ENCODE measurements at places on chromosomes 11 and 22.

- no peak for DNase-seq
Measured at GRCh38 chr22:40727964-40728615, 48.8 kb downstream of the MCHR1 start.

GRCh38 chr22:21855676-21856075 lies 11.8 kb downstream of the MAPK1 start:
- DNase-seq, result no peak

GRCh38 chr11:120023120-120023519 lies 114.8 kb downstream of the TRIM29 start:
- no peak for DNase-seq

- DNase-seq, result no peak
Measured at GRCh38 chr22:19226428-19226827, 47.9 kb upstream of the SLC25A1 start.

DNA sequence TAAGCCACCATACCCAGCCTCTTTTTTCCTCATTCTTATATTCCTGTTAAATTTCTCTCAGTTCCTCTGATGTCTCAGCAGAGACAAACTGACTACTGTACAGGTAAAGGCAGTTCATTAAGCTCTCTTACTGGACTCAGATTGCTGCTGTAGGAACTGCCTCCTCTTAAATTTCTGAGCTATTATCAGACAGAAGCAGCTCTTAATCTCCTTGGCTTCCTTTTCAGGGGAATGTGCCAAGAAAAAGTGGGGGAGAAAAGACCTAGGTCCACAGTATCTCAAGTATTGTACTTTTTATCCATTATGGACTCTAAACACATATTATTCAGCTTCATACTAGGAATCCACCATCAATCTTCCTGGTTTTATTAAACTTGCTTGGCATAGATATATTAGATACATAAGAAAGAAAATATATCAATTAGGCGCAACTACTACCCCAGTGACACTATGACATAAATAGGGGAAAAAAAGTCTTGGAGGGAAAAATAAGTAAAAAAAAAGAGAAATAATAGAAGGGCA lies 26.1 kb downstream of the MRTFA start:
- DNase-seq, result no peak

DNA sequence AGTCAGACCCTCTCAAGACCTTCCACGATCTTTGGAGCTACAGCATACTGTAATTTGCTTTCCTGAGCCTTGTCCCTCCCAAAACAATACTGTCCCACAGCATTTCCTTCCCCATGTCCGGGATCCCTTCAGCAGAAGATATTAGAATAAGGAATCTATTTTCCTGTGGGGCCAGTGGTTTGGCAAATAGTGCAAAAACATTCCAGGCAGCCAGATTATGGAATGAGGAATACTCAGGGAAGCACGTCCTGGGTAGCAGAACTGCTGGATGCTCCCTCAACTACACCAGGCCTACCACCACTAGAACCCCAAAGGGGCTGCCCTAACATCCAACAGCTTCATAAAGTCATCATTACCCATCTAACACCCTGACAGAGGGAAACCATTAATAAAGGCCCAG lies 61.5 kb downstream of the AAMDC start:
- no peak for DNase-seq

DNA sequence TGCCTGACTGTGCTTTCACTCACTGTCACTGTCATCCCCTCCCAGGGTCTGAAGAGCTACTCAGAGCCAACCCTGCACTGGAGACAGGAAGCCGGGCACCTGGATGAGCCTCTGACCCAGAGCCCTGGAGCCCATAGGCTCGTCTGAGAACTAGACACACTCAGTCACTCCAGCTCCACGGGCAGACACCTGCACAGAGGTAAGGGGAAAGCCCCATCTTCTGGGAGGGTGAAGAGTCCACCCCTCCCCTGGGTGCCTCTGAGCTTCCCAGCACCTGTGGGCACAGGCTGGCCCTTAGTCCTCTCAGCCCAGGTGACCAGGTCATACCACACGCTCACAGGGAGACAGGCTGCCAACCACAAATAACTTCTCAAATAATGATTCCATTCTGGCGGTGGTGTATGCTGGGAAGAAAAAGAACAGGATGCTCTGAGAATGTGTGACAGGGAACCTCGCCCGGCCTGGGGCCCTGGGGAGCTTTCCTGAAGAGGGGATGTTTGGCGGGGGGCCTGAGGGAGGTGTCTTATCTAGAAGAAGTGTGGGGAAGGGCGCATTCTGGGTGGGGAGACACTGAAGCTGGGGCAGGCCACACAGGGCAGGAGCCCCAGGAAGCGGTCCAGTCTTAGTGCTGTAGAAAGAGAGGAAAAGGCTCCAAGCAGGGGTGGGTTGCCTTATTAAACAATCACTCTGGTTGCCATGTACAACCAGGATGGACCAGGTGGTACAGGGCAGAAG lies 5.3 kb downstream of the CCDC157 start:
- no peak for DNase-seq

DNA sequence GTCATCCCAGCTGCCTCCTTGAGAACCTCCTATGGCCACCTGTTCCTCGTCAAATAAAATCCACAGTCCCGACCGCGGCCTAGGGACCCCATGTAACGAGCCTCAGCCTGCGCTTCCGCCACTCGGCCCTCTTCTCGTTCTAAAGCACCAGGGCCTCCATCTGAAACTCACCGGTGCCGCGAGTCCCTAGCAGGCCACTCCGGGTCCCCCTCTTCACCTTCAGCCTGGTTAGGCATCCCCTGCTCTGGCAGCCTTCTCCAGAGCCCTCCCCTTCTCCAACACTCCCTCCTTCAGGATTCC lies 2.4 kb upstream of the SSTR3 start:
- peak; percentile 5 for DNase-seq

- no peak for DNase-seq
Measured at GRCh38 chr11:61607920-61608599, 27.2 kb upstream of the SYT7 start.

- no peak for DNase-seq
Measured at GRCh38 chr11:72191961-72192381, at the start of gene FOLR1. FOLR1 (plus strand) TSS chr11:72192140; CDS start chr11:72192174, 34 bp downstream.

- DNase-seq, result no peak
Measured at GRCh38 chr22:45696227-45696626, 24.6 kb downstream of the ATXN10 start.

- peak; percentile 74 for DNase-seq
Measured at GRCh38 chr11:36564376-36565030, 3.3 kb upstream of the RAG1 start.

DNA sequence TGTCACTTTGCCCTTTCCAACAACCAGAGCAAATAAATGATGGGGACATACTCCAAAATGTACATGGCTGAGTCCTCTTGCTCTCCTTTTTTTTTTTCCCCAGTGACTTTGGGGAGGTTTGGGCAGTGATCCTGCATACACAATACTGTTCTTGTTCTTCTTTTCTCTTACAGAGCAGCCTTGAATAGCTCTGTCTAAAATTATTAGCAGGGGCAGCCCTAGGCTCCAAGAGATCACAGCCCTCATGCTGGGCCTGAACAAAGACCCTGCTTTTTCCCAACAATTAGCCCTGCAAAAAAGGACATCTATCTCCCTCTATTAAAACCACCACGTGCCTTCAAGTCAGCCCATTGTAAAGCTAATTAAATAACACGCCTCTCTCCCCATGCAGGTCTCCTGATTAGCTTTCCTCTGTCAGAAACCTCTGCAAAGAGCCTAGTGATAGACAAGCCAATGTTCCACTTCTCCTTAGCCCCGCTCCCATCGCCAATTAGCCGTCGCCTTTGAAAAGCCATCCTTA lies 54.7 kb downstream of the ETS1 start:
- DNase-seq, result no peak

- no peak for DNase-seq
Measured at GRCh38 chr22:33720166-33720878, 200.0 kb downstream of the LARGE1 start.

GRCh38 chr22:47563406-47564157 lies 801.1 kb downstream of the TBC1D22A start:
- DNase-seq, result no peak

- DNase-seq, result no peak
Measured at GRCh38 chr11:113177671-113178070, 136.7 kb upstream of the TTC12 start.

GRCh38 chr11:62338218-62338617 lies 970 bp downstream of the ASRGL1 start:
- no peak for DNase-seq

DNA sequence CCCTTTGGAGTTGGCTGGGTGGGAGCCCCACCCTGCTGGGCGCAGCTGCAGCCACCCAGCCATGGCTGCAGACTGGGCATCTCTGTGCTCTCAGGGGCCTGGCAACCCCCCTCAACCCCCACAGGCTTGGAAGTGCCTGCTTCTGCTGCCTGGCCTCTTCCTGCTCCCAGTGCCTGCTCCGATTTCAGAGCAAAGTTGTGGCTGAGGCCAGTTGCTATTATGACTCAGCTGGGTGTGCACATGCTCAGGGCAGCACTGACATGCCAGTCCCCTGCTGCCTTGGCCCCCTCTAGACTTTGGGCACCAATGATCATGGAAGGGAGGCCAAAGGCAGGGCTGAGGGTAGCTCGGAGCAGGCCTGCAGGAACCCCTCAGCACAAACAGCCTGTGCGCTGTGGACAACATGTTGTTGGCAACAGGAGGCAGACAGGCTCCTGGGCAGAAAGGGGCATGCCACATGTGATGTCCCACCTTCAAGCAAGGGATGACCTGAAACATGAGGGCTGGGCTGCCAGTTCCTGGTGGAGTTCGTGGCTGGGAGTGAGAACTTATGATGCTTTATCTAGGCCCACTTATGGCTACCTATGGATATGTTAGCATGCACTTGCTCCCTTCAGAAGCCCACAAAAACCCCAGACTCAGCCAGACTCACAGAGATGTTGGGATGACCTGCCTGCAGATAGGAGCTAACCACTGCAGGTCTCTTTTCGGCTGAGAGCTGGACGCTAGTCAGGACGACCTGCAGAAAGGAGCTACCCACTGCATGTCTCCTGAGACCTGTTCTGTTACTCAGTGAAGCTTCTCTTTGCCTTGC lies 96.4 kb upstream of the AMOTL1 start:
- DNase-seq, result no peak

- DNase-seq, result no peak
Measured at GRCh38 chr11:8356721-8357504, 93.2 kb upstream of the LMO1 start.

GRCh38 chr11:111834432-111835163 lies 36.8 kb downstream of the ALG9 start:
- DNase-seq, result no peak

DNA sequence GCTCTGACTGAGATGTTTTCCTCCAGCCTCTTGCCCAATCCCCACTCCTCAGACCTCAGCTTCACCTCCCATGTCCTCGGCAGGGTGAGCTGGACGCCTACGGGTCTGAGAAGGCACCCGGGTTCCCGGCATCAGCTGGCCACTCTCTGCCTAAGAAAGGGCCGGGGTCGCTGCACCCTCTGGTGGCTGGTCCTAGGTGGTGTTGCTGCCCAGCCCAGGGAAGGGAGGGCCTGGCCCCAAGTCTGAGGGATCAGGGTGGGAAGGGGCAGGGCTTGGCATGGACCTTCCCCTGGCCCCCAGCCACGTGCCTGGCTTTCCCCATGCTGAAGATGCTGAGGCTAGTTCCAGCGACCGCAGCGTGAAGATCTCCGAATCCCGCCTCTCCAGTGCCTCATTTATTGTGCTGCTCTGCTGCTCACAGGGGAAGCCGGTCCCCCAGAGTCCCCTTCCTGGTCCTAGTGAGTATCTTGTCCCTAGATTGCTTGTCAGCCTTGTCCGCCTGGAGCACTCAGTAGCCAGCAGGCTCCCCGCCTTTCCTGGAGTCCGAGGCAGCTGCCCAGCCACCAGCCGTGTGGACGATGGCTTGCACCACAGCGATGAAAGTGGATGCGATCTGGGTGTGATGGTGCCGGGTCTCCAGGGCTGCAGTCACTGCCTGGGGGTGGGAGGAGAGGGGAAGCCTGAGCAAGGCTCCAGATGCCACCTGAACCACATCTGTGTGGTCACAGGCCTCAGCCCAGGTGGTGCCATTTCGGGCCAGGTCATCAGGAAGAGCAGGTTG lies 2.9 kb upstream of the GGT5 start:
- peak; percentile 71 for DNase-seq

- no peak for DNase-seq
Measured at GRCh38 chr11:119335091-119335654, 846 bp downstream of the RNF26 start.

GRCh38 chr11:12717851-12718291 lies 43.6 kb downstream of the TEAD1 start:
- peak; percentile 67 for DNase-seq

DNA sequence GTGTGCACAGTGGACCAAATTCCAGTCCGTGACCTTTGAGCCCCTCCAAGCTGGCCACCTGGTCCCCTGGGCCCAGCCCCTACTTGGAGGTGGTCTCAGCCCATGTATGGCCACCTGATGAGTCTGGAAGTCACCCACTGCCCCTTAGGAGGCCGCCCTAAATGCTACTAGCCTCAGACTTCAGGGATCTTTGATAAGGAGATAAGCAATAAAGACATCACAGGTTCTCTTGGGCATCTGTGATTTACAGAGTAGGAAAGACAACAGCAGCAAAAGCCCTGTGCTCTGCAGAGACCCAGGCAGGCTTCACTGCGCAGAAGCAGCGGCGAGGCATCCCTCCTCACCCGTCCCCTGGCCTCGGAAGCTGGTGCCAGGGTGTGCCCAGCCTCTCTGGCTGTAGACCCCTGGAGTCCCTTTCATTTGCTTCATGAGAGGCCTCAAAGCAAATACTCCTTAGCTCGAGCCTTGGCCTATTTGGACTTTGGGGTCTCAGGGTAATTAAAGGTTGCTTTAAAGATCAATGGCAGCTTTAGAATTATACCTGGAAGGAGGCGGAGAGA lies 360.1 kb downstream of the TBC1D22A start:
- DNase-seq, result no peak

DNA sequence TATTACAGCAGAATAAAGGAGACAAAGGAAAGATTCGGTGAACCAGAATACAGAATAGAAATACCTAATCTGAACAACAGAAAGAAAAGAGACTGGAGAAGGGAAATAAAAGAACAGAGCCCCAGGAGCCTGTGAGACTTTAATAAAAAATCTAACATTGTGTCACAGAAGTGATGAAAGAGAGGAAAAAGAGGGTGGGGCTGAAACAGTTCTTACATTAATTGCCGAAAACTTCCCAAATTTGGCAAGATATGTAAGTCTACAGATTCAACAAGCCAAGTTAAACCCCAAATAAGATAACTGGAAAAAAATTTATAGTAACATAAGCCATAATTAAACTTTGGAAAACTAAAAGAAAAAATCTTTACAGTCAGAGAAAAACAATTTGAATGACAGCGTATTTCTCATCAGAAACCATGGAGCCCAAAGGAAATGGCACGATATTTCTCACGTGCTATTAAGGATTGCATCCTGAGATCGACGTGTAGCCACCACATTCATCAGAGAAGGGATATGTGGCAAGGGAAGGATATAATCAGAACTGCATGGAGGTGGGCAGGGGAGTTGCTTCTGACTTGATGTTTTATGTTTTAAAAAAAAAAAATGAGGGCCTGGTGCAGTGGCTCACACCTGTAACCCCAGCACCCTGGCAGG lies 73.9 kb downstream of the SGSM3 start:
- DNase-seq, result no peak

- no peak for DNase-seq
Measured at GRCh38 chr11:62817129-62817528, 11.9 kb upstream of the NXF1 start.

DNA sequence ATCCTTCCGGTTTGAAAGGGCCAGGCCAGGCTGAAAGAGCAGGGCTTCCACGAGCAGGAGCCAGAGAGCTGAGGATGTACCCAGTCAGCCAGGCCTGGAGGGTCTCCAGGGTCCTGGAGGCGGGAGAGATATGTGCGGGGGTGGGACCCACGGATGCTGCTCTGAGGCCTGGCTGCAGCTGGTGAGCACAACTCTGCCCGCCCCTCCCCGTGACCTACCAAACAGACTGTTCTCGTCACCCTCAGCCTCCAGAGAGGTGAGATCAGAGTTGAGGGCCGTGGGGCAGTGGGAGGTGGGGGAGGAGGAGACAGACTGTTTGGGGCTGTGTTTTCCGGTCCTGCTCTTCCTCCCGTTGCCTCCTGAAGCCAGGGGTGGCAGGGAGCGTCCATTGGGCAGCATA lies 42.2 kb downstream of the TRIOBP start:
- no peak for DNase-seq
